Cardiac septum (tissue), 1 donor: ENCODE measurements at places on chromosomes 2 and 18. TPM values are rescaled to one million over a fixed set of nuclear protein-coding genes. Genes with fewer than 3 reads are reported as not detected.

DNA sequence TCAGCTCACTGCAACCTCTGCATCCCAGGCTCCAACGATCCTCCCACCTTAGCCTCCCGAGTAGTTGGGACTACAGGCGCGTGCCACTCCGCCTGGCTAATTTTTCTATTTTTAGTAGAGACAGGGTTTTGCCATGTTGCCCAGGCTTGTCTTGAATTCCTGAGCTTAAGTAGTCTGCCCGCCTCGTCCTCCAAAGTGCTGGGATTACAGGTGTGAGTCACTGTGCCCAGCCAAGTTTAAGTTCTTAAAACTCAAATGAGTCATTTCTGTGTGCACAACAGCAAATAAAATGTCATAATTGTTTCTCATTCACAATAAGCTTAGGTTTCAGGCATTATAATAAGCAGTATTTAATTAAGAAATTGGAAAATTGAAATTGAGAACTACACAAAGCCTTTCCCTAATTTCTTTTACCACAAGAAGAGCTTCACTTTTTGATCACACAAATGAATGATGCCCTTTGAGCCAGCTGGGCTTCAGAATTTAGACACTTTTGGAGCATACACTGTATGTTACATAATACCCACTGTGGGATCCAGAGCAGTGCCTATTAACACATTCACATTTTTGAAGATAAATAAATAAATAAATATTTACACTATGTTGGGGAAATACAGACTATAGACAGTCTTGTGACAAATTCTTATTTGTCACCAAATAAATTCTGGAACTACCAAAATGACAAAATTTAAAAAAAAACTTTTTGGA lies 8.6 kb upstream of the ME2 start:
- DNase-seq: no peak

- no peak for DNase-seq
These were observed 29.0 kb downstream of the MYO3B start for GRCh38 chr2:170206805-170207407.

- no peak for DNase-seq
These were observed 158.3 kb upstream of the PIEZO2 start for GRCh38 chr18:11307716-11308115.

GRCh38 chr2:208062961-208063360 lies 37.6 kb upstream of the PLEKHM3 start:
- no peak for DNase-seq

- no peak for DNase-seq
These were observed 30.0 kb upstream of the CFAP36 start for GRCh38 chr2:55489467-55490062.

GRCh38 chr2:69659941-69660483 lies 16.5 kb upstream of the AAK1 start:
- DNase-seq: no peak

- DNase-seq: no peak
These were observed 22.7 kb downstream of the KCNF1 start for GRCh38 chr2:10934308-10934978.

- DNase-seq: no peak
These were observed 323.2 kb upstream of the THSD7B start for GRCh38 chr2:136441979-136442714.

- no peak for DNase-seq
These were observed 6.6 kb upstream of the CCDC195 start for GRCh38 chr2:224722770-224723169.

- no peak for DNase-seq
These were observed 6.0 kb downstream of the SPATA3 start for GRCh38 chr2:231001921-231002320.

DNA sequence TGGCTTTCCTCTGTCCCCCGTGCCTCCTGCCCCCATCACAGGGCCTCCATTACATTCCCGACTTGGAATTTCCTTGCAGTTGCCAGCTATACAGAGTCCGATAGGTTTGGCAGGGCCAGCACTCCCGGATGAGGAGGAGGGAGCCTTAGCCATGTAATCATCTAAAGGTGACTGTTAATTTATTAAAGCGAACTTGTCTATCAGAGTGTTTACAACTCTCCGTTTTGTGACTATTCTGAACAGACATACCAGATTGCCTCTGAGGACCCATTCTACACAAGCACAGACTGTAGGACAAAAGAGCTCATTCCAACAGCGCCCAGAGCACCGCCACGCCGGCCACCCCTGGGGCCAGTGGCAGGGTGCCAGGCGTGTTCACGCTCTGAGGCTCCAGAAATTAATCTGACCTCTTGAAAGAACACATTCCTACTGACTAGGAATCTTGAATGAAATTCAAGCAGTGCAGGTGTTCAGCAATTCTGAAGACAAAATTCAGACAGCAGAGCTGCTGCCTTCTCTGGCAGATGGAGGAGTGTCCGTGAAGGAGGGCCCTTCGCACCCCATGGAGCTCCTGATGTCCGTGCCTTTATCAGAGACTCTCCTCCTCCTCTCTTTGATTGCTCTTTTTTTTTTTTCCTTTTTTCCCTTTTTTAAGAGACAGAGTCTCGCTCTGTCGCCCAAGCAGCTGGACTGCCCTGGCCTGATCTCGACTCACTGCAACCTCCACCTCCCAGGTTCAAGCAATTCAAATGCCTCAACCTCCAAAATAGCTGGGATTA lies 58.1 kb upstream of the RALBP1 start:
- no peak for DNase-seq

DNA sequence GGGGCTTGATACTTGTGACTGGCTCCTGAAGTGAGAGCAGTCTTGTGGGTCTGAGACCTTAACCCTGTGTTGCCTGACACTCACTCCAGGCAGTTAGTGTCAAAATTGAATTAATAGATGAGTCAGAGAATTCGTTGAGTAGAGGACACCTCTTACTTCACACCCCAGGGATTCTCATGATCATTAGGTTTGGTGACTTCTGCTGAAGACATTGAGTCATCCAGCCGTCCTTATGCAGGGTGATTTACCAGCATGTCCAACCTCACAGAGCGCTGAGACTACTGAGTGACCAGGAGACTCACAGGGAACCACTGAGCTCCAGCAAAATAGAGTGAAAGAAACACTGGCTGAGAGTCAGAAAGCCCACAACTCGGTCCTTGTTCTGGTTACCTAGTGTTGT lies 36.0 kb upstream of the EVA1A start:
- no peak for DNase-seq

DNA sequence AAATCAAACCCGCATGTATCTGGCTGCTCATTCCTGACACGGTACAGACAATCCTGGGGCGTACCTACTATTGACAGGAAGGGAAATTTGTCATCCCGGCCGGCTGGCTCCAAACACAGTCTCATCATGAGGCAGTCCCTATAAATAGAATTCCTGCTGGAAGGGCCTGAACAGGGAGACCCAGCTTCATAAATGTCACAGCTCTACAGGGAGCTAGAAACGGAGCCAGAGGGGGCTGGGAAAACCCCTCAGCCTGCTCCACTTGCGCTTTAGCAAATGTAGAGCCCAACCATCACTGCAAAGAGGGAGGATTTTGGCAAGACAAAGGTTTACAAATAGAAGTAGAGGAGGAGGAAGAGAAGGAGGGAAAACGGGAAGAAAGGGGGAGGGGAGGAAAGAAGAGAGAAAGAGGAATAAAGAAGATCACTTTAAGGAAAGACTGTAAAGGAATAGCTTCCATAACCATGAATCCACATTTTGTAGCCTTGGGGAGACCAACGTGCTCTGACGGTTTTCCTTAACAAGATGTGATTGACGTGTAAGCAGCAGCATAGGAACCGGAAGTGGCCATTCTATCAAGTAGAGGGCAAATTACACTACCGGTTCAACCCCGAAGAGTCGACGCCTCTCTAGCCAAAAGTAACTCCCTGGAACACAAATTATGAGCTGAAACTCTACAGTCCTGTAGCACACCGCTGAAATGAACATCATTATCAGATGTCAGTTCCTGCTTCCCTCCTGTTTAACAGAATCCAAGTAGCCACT lies 56.8 kb upstream of the TTN start:
- DNase-seq: peak; percentile 89

- no peak for DNase-seq
These were observed 8.7 kb downstream of the TTC39C start for GRCh38 chr18:24023185-24023814.

IMPACT gene
- 24.5 TPM for total RNA-seq

RRM2 gene
- total RNA-seq: 0.35 TPM

DCC gene
- not detected for total RNA-seq

AQP12A gene
- not detected for total RNA-seq
